DMS79 (cell line): ENCODE measurements at places on chromosomes 3 and 15.

DNA sequence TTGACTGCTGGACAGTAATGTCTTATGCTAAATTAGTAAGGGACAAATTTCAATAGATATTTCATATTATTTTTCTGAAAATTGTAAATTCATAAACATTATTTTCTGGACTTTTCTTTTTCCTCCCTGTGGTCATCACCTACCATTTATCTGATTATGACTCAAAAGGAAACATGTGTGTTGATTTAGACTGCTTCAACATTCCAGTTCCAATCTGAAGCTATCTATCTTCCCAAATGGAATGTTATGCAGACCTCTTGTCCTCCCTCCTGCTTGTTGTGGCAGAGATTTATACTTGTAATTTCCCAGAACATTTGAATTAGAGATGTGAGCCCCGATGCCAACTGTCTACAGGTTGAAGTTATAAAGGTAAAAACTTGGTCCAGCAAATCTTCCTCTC is 803.4 kb downstream of the TUSC7 start:
- no peak for DNase-seq

DNA sequence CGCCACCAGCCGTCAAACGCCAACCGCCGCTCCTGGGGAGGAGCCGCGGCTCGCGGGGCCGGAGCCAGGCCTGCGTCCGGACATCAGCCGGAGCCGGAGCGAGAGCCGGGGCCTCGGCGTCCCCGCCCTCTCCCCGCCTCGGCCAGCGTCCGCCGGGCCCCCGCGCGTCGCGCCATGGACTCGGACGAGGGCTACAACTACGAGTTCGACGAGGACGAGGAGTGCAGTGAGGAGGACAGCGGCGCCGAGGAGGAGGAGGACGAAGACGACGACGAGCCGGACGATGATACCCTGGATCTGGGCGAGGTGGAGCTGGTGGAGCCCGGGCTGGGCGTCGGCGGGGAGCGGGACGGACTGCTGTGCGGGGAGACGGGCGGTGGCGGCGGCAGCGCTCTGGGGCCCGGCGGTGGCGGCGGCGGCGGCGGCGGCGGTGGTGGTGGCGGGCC is 359 bp downstream of the ARIH1 start:
- DNase-seq = no peak

GRCh38 chr3:194610689-194611088 is 22.5 kb downstream of the TMEM44 start:
- DNase-seq = no peak

- no peak for DNase-seq
Observed at GRCh38 chr3:14698601-14699244, 23.8 kb downstream of the C3orf20 start.

GRCh38 chr15:64634576-64635498 is 140.6 kb downstream of the RBPMS2 start:
- DNase-seq = no peak

- DNase-seq = no peak
Observed at GRCh38 chr3:37999836-38000235, 9.2 kb downstream of the VILL start.

GRCh38 chr3:5136211-5136918 is 14.3 kb downstream of the ARL8B start:
- DNase-seq = no peak

GRCh38 chr15:46251903-46252302 is 617.1 kb downstream of the SQOR start:
- DNase-seq = peak; percentile 8

GRCh38 chr3:129481766-129482332 is 41.8 kb downstream of the IFT122 start:
- DNase-seq = peak; percentile 3

DNA sequence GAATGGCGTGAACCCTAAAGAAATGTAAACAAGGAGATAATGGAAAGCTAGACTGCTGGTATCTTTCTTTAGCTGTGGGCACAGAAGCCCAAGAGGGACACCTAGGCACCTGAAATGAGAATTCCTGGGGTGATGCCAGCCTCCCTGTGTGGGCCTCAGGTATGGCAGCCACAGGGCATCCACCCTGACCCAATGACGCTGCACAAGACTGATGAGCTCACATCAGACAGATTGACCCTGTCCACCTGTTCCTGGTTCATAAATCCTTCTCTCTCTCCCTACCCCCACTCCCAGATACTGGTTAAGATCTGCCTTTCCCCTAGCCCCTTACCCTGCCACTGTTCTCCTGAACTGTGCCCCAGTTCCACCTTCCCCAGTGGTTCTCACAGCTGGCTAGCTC is 1.5 kb downstream of the GLB1 start:
- no peak for DNase-seq

DNA sequence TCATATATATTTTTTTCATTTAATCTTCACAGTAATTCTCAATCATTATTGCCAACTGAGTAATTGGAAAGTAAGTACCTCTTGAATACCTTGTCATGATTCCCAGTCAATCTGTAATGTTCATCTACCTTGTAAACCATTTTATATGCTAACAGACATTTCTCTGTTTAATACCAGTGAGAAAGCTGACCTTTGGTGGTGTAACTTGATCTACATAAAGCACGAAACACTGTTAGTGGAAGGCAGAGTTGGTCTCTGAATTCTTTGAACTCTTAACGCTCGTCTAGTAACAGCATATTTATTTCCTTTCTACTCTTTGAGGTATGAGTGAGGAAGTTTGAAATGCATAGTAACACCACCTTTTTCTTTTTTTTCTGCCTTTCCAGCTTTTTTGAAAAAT is 59.5 kb downstream of the SLC25A26 start:
- no peak for DNase-seq

DNA sequence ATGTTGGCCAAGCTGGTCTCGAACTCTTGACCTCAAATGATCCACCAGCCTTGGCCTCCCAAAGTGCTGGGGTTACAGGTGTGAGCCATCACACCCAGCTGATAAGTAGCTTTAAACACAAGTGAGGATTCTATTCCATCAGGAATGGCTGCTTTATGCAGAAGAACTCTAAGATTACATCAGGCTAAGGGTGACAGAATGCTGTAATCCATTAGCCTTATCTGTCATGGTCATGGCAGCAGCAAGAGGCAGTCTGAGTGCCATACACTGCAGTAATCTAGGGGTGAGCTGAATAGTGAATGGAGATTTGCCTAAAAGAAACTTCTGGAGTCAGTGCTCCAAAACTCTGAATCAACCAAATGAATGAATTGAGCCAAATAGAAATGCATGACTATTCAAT is 39.6 kb downstream of the LIPC start:
- no peak for DNase-seq

DNA sequence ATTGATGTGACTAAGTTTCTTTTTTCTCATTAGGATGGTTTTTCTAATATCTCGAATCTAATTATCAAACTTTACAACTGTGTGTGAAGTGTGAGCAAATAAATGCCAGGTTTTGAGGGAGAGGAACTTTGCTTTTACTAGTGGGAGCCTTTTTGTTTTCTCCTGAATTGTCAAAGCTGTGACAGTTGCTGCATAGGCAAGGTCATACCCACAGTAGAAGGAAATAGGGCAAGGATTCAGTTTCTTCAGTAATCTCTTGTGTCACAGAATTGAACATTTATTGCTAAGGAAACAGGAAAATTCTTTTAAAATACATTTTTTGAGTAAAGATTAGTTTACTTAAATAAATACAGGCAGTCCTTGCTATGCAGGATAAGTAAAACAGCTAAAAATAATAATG is 19.5 kb downstream of the GMPS start:
- no peak for DNase-seq

DNA sequence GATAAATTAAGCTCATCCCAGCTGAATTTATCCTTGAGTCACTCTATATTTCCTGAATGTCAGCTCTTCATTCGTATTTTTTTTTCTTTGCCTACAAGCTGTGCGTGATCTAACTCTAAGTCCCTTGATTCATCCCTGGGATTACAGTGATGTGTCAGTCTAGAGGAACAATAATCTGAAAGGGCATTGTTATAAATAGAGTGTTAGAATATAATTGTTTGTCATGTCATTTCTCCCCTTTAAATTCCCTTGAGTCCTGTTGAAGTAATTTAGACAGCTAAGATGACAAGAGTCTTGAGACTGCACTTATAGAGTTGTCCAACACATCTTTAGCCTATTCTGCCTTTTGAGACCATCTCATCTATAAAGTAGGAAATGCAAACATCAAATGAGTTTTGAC is 621.8 kb downstream of the ZIC1 start:
- no peak for DNase-seq

DNA sequence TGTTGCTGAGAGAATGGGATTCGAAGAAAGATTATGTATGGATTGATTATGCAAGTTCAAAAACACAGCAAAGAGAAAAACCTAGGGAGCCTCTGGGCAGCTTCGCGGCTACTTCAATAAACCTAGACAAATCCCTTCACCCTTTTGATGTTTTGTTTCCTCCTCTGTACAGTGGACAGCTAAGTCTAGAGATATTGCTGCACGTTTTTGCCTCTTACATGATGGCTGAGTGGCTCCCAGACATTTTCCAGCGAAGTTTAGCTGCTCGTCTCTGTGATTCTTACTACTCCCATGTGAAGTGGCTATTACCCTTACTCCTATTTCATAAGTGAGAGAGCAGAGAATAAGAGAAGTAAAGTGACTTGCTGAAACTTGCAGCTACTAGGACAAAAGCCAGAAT is 695.0 kb upstream of the GRM7 start:
- no peak for DNase-seq

- DNase-seq = no peak
Observed at GRCh38 chr3:113910966-113911365, 36.8 kb upstream of the ZDHHC23 start.

DNA sequence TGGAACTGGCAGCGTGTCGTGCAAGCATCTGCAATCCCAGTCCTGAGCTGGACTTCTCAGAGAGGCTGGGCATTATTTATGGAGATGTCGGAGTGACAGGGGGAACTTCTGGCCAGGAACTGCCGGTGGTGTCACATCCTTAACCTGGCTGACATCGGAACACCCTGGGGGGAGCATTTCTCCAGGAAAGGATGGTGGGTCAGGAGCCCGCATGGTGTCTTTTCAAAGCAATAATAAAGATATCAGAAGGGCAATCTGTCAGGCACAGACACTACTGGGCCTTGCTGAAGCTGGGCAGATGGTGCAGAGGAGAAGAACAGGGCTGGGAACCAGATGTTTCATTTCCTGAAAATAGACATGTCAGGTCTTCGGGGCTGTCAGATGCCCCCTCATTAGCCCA is 133.5 kb downstream of the WNT7A start:
- DNase-seq = no peak

- DNase-seq = no peak
Observed at GRCh38 chr3:57007521-57008460, 52.7 kb upstream of the SPATA12 start.

- DNase-seq = no peak
Observed at GRCh38 chr3:177928172-177928873, 607.9 kb upstream of the KCNMB2 start.

DNA sequence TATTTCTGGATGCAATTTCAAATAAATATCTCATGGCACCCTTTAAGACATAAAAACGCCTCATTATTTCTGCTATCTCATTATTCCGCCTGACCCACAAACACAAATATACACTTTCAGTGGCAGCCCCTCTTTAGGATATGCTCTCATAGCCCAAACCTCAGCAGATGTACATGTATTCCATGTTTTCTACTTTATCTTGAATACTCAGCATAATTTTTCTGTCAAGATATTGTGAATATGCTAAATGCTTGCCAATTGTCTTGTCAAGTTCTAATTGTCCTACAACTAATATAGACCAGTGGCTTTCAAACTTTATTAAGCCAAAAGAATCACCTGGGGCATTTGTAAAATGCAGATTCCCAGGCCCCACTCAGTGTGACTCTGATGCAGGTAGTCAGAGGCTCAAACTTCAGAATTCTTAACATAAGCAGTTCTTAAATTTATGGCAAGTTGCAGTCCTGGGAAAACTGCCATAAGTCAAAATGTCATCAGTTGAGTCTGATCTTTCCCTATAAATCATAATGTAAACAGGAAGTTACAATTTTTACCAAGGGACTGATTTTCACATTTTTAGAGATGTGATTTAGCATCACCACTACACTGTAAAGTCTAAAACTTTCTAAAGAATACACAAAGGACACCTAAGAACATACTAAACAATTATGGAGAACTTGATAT is 135.1 kb downstream of the TBL1XR1 start:
- DNase-seq = no peak

GRCh38 chr3:160885791-160886286 is 129.8 kb downstream of the PPM1L start:
- DNase-seq = no peak

DNA sequence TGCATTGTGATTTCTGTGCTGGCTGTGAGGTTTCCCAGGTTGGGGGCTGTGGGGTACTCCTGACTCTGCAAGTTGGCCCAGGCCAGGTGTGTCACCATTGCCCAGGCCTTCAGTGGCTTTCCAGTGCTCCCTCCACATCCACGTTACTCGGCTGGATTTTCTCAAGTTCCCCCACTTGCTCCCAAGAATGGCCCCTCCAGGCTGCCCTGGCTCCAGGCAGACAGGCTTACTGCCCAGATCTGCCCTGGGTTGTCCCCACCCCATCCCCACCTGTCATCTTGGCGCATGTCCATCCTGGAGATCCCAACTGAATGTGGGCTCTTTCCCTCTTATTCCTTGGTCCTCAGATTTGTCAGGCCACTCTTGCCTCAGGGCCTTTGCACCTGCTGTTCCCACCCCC is 3.6 kb downstream of the APBA2 start:
- DNase-seq = no peak

GRCh38 chr3:167113035-167113830 is 266.9 kb downstream of the ZBBX start:
- no peak for DNase-seq

DNA sequence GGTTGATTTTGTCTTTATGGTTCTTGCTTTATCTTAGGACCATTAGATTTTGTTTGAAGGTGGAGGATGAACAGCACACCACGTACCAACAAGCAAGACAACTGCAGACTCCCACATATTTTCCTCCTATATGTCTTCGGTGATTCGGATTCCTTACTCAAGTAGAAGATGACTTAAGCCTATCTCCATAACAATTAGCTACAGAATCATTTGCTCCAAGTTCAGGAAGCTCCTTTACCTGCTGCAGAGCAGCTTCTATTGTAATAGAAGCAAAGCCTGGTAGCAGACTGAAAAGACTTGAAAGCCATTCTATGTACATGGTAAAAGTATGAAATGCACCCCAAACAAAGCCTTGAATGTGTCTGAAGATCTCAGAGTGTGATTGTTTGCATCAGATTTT is 229.0 kb downstream of the SOX2 start:
- no peak for DNase-seq
